ENCODE measurements at places on chromosomes 12 and 14.

- DNase-seq = no peak
Measured at GRCh38 chr14:70189456-70190077, 816 bp upstream of the SLC8A3 start.

DNA sequence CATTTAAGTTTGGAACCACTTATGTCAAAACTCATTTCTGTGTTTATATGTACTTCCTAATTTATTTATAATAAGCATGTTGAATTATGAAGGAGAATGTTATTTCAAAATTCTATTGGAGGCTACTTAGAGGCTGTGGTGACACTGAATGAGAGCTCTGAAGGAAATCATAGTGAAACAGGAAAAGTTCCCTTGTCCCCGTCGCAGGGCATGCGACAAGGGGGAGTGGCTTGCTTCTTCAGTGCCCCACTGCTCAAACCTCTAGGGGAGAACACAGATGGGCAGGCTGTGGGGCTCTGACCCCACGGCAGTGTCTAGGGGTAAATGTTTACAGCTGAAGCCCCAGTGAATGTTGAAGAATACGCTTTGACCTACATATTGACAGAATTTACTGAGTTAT lies 261.9 kb downstream of the RAD51B start:
- DNase-seq = no peak

DNA sequence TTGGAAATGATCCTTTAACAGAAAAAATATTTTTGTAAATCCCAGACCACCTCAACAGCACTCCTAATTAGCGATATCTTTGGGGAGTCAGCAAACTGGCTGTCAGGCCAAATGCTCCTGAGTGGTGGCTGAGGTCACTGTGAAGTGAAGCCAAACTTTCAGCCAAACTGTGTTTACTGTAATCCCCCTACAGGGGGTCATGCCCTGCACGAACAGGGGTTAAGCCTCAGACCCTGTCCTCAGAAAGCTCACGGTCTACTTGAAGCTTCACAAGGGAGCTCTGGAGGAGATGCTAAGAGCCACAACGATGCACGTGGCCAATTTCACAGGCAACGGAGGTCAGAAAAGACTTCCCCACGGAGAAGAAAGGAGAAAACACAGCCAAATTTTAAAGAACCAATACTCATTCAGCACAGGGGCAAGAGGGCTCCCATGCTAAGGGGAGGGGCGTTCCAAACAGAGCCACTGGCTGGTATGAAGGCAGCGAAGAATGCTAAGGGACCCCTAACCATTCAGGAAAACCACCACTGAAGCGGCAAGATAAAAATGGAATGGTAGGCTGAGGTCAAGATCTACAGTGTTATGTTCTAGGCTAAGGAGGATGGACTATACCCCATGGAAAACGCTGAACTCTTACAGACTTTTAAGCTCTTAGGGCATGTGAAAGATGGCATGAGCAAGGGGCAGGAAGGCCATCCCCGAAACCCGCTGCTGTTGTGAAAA lies 105.4 kb downstream of the ITPR2 start:
- DNase-seq = no peak

GRCh38 chr12:7151532-7151931 lies 21.4 kb downstream of the CLSTN3 start:
- no peak for DNase-seq

GRCh38 chr12:94889445-94890210 lies 113.9 kb downstream of the NDUFA12 start:
- no peak for DNase-seq
